ENCODE measurements at places on chromosomes 1 and 21. TPM values are rescaled to one million over a fixed set of nuclear protein-coding genes. Genes with fewer than 3 reads are reported as not detected.

- DNase-seq, result no peak
Measured at GRCh38 chr1:219731771-219732170, 118.9 kb upstream of the ZC3H11B start.

DNA sequence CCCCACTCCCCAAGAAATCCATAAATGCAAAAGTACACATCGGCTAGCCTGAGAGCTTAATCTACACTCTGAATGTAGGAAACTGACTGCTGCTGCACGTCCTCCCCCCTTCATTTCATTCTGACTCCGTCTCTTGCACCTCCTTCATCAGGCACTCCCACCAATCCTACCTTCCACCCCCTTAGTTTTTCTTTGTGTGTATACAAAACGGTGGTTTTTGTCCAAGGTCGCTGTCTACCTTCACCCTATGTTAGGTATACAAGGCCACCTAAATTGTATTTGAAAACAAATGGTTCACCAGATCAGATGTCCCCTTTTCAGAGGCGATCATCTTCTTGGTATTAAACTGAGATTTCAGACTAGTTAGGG is 1.9 kb downstream of the WDR26 start:
- DNase-seq, result peak; percentile 17

DNA sequence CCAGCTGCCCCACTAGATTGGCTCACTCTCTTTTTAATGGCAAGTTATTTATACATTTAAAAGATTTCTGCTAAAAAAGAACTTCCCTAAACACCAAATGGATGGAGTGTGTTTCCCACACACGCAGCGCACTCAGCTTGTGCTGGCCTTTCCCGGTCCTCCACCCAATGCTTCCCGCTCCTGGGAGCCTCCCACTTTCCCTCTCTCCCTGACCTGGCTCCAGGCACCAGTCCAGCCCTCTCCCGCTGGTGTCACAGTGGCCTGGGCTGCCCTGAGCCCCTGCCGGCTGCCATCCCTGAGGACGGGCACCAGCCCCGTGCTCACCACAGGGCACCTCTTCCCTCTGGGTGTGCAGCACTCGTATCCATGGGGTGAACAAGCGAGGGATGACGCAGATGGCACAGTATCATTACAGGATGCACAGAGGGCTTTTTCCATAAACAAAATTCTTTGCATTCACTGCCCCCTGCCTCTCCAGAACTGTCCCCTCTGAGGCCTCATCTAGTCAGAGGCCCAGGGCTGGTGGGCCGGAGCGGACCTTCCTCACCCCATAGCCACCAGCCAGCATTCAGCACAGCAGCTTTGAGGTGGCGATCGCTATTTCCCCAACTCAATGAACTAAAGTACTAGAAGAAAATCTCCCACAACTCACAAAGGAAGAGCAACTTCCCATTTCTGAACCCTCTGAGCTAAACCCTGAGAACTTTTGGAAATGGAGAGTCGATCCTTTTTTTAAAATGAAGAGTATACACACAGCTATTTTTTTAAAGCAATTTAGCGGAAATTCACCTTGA is 68.5 kb downstream of the SLC37A1 start:
- DNase-seq, result peak; percentile 57

GRCh38 chr1:206666954-206667665 is 17.6 kb upstream of the MAPKAPK2 start:
- no peak for DNase-seq

- no peak for DNase-seq
Measured at GRCh38 chr1:159302095-159302494, at the start of gene FCER1A. Gene FCER1A, plus strand, starts transcription at chr1:159302336. Its CDS starts 29 bp downstream, at chr1:159302365.

- DNase-seq, result no peak
Measured at GRCh38 chr1:178682429-178682828, 42.6 kb upstream of the RALGPS2 start.

GRCh38 chr1:65068202-65069010 is 79.6 kb upstream of the AK4 start:
- peak; percentile 59 for DNase-seq

LRRC8B gene
- not detected for polyA plus RNA-seq

C1QB gene
- 23.9 TPM for polyA plus RNA-seq

SPRR2E gene
- not detected for polyA plus RNA-seq

CFHR5 gene
- not detected for polyA plus RNA-seq

ADAM30 gene
- polyA plus RNA-seq, result not detected

Data from muscle of arm (tissue), 14 donors.